Fibroblast of skin of abdomen (primary cell): ENCODE measurements at places on chromosomes 1 and 21.

DNA sequence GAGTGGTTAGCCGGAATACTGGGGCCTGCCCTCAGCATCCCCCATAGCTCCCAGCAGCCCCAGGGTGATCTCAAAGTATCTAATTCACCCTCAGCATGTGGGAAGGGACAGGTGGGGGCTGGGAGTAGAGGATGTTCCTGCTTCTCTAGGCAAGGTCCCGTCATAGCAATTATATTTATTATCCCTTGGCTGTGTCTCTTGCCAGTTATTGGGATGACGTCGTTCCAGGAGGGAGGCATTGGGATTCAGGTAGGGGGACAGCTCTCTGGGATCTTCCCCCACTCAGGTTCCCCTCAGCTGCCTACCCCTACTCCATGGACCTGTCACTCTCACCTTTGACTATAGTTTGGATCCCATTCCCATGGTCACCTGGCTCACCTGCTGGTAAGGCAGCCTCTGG, 11.9 kb upstream of the PEAR1 start:
- DNase-seq = no peak

GRCh38 chr1:220797553-220797952, 10.8 kb downstream of the MTARC1 start:
- DNase-seq = no peak

- DNase-seq = peak; percentile 8
These were observed 60.8 kb downstream of the SLC37A1 start for GRCh38 chr21:42574234-42575027.

DNA sequence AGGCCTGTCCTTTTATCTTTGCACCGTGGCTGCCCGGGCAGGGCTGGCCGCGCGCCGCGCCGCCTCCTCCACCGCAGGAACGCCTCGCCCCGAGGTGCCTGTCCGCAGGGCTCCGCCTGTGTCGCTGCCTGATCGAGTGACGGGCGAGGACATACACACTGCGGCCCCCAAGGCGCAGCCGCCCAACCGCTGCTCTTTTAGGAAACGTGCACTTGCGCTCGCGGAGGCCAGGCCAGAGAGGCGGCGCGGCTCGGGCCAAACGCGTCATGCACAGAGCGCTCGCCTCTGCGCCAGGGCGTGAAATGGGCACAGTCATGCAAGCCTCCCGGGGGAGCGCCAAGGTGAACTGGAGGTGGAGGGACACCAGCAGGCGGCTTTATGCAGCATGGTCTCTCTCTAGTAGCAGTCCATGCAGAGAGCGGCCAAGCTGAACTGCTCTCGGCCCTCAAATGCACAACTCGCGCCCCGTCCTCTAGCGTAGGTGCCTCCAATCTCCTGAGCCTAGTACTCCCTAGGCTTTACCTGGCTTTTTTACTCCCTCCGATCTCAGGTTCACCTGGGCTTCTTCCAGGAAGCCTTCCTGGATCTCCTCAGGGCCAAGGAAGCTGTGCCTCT, 12.9 kb downstream of the TRABD2B start:
- DNase-seq = no peak

DNA sequence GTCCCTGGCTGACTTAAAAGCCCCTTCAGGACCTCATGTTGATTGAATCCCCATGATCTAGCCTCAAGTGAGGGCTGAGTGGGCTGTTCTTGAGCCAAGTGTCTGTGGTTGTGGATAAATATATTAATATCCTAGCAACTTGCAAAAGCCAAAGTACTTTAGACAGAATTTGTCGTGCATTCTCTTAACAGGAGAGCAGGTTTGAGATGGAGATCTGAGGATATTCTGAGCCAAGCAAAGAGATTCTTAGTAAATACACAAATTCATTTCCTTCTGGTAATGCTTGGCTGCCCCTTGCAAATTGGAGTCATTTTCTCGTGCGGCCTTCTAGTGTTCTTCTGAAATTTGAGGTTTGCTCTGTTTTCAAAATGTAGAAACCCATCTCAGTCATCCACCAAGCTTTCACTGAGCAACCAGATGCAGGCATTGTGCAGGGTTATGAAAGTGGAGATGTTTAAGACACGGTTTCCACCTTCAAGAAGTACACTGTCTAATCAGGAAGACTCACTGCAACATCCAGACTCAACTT, 242.1 kb upstream of the JUN start:
- DNase-seq = peak; percentile 75

DNA sequence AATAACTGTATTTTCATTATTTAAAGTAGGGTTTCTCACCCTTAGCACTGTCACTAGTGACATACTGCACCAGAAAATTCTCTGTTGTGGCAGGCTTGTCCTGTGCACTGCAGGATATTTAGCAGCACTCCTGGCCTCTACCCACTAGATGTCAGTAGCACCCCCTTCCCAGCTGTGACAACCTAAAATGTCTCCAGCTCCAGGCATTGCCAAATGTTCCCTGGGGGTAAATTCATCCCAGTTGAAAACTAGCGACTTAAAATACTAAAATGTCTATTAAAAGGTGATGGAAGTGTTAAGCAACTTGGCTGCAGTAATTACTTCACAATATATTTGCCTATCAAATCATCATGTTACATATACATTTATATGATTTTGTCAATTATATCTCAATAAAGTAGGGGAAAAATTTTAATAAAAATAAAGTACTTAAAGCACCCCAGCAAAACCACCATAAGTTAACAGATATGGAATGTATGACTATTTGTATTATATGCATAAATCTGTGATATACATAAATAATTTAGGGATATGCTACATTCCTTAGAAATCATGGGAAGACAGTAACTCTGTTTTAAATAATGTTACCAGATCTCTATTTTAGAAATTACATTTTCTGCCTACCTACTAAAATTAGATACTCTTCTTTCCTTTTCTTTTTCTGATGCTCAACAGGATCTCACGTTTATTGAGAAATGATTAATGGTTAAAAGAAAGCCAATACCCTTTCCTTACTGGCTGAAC, 74.6 kb downstream of the ARID4B start:
- DNase-seq = peak; percentile 67

- DNase-seq = no peak
These were observed 319.2 kb downstream of the SMYD3 start for GRCh38 chr1:246187834-246188372.

DNA sequence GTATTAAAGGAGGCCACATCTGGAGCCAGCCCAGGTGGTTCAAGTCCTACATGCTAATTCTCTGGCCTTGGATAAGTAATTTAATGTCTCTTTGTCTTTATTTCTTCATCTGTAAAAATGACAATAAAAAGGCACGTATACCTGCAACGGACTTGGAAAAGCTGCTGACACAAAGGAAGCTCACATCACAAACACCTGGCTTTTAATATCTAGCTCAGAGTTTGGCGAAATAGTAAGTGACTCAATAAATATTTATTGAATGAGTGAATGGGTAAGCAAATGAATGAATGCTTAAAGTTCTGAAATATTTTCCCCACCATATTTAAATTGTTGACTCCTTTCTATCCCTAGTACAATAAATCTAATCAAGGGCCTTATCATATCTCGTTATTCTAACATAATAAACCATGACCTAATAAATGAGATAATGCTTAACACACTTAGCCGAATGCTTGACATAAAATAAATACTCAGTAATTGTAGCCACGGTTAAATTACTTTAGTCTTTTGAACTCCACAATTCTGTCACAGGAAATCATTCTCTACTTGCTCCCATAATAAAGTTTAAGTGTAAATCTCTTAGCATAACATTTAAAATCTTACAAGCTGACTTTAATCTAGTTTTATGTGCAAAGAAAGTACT, 74.7 kb upstream of the PALMD start:
- DNase-seq = no peak

DNA sequence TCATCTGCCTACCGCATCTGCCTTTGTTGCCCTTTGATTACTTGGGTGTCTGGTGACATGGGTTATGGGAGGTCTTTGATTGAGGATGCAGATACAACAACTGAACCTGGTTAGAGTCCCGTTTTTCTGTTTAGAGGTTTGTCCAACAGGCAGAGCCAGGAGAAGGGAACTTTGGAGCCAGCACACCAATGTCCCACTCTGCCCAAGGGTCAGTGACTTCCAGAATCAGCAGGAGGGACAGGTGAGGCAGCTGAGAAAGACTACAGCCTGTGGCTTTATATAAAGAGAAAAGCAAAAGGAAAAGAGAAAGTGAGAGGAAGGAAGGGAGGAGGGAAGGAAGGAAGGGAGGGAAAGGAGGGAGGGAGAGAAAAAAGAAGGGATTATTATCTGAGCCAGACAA, 101.5 kb upstream of the ZNF644 start:
- DNase-seq = no peak

- no peak for DNase-seq
These were observed 67.3 kb upstream of the KIAA1614 start for GRCh38 chr1:180845352-180845751.

- no peak for DNase-seq
These were observed 172.9 kb downstream of the SDCCAG8 start for GRCh38 chr1:243428617-243429342.

- DNase-seq = no peak
These were observed 59.0 kb upstream of the LBR start for GRCh38 chr1:225486856-225487255.

- no peak for DNase-seq
These were observed 47.8 kb upstream of the ZP4 start for GRCh38 chr1:237938553-237938952.

- no peak for DNase-seq
These were observed 69.3 kb upstream of the ANGPTL3 start for GRCh38 chr1:62528015-62528414.
